ENCODE measurements at places on chromosomes 4 and X. TPM values are rescaled to one million over a fixed set of nuclear protein-coding genes. Genes with fewer than 3 reads are reported as not detected.

Gene IBSP
- not detected for total RNA-seq

Gene CCKAR
- total RNA-seq, result not detected

Gene ARMCX4
- total RNA-seq, result 3.9 TPM

Gene GABRB1
- total RNA-seq, result not detected

Gene TMEM150C
- not detected for total RNA-seq

Gene JAKMIP1
- 12.7 TPM for total RNA-seq

Gene CCDC110
- total RNA-seq, result not detected

Gene SNX25
- total RNA-seq, result 18.2 TPM

Gene BMP3
- total RNA-seq, result not detected

Gene ZNF185
- 0.82 TPM for total RNA-seq

Gene THOC2
- 69.5 TPM for total RNA-seq

Gene MUC7
- total RNA-seq, result not detected

Gene SRPX2
- total RNA-seq, result not detected

Gene ODAM
- total RNA-seq, result not detected

DNA sequence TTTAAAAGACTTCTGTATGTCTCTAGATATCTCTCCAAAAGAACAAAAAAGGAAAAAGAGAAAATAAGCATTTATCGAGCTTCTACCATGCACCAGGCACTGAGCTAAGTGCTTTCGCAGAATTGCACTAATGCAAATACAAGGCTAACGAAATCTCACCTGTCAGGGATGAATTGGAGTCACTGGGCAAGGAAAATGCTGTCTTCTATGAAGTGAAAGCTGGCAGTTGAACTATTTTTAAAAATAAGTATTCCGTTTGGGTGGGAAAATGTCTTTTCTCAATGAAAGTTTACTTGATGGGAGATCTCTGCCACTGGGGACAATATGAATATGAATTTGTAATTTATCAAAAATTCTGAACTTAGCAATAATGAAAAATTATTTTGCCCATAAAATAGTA lies 47.6 kb downstream of the COL25A1 start:
- no peak for DNase-seq

DNA sequence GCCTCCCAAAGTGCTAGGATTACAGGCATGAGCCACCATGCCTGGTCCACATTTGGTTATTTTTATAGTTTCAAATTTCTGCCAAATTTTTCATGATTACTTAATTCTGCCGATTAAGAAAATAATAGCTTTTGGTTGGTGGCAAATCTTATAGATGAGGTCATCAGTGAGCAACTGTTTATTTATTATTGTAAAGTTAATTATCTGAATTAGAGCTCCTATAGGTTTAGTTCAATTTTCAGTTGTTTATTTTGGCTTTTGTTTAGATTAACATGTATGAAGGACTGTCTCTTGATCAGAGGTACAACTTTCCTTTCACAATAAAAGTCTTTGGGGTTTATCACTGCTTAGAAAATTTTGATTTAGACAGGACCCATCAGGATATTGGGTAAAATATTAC lies 262.2 kb downstream of the SLC7A11 start:
- no peak for DNase-seq

GRCh38 chr4:122602277-122603142 lies 18.4 kb downstream of the IL21 start:
- no peak for DNase-seq

DNA sequence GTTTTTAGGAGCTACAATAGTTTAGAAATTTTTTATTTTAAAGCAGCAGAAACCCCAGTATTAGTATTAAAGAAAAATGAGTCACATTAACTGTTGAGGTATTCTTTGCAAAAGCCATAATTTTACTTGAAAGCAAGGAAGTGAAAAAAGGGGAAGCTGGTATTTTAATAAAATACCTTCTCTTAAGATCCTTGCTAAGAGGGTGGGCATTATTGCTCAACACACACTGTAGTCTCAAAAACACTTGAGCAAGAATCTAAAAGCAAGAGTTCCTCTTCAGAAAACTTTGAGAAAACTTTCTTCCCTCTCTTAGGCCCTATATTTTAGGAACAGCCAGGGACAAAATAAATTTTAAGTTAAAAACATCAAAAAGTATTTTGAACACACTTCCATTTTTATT lies 259.4 kb upstream of the DIAPH2 start:
- no peak for DNase-seq

DNA sequence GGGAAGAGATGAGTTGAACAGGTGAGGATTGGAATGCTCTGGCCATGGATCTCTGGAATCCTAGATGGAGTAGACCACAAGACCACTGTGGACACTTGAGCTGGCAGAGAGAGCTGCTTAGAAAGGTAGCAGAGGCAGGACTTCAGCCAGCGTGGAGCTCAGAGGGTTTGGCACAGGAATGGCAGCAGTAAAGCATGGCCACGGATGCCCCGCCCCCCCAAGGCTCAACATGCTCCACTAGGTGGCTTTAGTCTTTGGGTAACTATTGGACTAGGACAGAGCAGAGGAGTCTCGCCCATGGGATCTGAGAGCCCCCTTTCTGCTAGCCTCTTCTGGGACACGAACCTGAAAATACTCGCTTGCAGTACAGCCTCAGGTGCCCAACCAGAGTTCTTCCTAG lies 150.1 kb upstream of the NEIL3 start:
- DNase-seq, result no peak

DNA sequence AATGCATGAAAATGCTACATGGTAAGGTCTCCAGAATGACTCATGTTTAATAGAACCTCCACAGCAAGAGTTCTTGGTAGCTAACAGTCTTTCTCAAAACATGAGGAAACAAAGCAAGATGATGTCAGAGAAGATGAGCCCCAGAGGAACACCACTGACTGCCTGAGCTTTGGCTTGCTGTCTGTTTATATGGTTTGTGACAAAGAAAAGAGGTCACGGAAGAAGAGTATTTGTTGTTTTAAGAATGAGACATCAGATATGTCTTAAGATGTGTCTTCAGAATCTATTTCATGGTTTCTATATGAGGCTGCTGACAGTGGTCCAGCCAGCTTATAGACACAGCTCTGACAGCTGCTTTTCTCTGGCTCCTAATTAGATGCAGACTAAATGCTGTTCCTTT lies 18.8 kb upstream of the AREG start:
- no peak for DNase-seq

DNA sequence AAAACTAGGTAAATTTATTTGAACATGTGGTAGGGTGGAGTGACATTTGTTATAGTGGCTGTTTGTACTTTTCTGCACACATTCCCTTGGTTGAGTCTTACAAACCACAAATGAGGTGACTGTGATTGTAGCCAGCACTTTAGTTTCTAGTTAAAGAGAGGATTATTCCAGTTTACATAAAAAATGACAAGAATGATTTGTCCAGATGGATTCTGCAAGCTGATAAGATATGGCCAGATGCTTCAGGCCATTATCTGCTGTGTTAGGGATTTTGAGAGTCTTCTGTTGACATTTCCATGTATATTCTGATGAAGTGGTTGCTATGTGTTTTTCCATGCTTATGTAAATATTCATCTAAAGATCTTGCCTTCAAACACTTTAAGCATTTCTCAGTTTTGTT lies 31.0 kb upstream of the PDE5A start:
- DNase-seq, result no peak

- DNase-seq, result no peak
These were observed 48.1 kb upstream of the HMX1 start for GRCh38 chr4:8919651-8920288.

DNA sequence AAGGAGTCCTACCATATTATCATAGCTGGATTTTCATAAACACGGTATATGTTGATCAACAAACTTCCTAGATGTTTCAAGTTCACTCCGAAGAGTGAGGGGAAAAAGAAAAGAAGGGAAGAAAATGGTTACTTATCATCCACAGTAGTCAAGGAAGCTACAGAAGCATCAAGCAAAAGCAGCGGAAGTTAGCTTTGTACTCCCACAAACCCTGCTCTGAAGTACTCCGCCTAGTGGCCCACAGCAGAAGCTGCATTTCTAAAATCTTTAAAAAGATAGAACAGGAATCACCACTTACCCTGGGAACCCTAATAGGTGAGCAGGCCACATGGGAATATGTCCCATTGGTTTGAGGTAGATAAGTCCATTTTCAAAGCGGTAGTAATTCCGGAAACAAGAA lies 28.5 kb upstream of the FRG1 start:
- DNase-seq, result no peak

GRCh38 chr4:155388162-155388561 lies 11.4 kb upstream of the MAP9 start:
- DNase-seq, result no peak

GRCh38 chr4:41365681-41366080 lies 109.0 kb downstream of the UCHL1 start:
- no peak for DNase-seq

DNA sequence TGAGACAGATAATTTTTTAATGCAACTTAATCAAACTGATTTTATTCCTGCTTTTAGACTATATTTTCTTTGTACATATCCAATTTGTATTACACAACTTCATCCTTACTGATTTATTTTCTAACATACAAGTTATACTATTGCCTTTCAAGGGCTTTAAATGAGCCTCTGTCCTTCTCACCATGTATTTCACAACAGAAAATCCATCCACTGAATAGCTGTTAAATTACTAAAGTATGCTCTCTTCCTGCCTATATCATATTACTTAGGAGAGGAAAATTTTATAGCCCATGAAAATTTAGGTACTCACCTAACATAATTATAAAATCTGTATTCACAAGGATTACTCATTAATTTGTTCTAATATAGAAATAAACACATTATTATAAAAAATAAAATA lies 528.6 kb downstream of the ANKRD50 start:
- no peak for DNase-seq

- no peak for DNase-seq
These were observed 29.3 kb downstream of the BEND4 start for GRCh38 chr4:42123071-42123644.

DNA sequence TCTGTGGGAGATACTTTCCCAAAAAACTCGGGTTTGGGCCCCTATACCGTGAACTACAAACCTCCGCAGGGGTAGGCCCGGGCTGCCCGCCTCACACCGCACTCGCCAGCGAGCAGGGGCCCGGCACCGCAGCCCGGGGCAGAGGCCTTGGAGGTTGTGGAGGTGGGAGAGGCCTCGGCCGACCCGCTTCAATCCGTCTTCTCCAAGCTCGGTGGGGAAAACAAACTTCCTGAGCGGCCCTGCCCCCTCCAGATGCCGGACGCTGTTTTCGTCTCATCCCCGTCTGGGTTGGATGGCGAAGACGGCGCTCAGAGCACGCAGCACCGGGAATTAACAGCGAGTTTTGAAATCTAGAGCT lies 442 bp upstream of the MCUB start:
- DNase-seq, result no peak

DNA sequence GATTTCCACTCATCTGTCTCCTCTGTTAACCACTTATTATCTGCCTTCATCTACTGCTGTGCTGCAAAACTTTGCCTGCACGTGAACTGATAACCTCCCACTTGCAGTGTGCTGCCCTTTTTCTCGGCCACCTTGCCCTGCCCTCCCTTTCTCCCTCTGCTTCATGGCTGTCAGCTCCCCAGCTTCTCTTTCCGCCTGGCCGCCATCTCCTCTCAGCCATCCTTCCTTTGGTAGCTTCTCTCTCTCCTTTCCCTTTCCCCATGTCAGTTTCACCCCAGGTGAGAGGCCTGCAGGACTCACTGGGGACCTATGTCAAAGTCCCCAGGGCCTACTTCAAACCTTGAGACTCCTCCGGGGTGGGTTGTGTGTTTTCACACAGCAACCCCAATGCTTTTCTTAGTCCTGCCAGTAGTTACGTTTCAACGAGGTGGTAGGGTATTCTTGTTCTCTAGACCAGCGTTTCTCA lies 6.6 kb downstream of the MSL3 start:
- no peak for DNase-seq

DNA sequence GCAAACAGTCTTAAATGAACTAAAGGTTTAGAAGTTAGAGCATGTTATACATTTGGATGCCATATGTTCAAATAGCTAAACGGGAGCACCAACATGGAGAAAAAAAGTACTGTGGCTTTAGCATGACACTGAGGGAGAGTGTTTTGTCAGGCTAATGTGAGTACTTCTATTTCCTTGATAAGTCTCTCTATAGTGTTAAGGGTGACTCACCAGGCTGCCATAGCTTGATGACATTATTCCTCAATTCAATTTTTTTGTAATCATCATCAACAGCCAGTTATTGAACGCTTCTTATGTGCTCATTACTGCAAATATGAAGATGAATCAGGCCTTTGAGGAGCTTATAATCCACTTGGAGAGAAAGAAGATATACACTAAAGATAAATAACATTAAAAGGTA lies 211.4 kb upstream of the GPR101 start:
- no peak for DNase-seq

DNA sequence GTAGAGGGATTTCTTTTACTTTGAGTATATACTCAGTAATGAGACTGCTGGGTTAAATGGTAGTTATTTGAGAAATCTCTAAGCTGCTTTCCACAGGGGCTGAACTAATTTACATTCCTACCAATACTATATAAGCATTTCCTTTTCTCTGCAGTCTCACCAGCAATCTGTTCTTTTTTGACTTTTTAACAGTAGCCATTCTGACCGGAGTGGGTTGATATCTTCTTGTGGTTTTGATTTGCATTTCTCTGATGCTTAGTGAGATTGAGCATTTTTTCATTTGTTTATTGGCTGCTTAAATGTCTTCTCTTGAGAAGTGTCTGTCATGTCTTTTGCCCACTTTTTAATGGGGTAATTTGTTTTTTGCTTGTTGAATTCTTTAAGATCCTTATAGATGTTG lies 43.3 kb downstream of the SPCS3 start:
- DNase-seq, result no peak

GRCh38 chr4:38647101-38647819 lies 16.7 kb upstream of the KLF3 start:
- DNase-seq, result no peak

- DNase-seq, result no peak
These were observed 8.4 kb upstream of the TRIML2 start for GRCh38 chr4:188117631-188118324.

DNA sequence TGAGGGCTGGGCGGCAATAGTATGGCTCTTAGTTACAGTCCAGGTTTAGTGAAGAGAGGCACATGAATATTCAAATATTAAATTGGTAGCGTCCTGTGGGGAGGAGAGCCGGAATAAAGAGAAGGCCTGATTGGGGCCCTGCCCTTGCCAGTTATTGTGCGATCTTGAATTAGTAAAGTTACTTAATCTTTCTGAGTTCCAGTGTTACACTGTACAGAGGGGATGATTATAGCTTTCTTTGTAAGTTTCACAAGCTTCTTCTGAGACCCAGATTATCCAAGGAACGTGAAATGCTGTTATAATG lies 1.2 kb downstream of the METAP1 start:
- DNase-seq, result no peak

Measured in CD8-positive, alpha-beta memory T cell (primary cell).